Aorta (tissue), 5 donors: ENCODE measurements at places on chromosomes 5 and 9. TPM values are rescaled to one million over a fixed set of nuclear protein-coding genes. Genes with fewer than 3 reads are reported as not detected.
A peak's percentile ranks its signal among the peaks of the same experiment; 100 is the strongest.

WWC1 gene
- 9.1 TPM for polyA plus RNA-seq

PCDHB9 gene
- polyA plus RNA-seq, result 0.25 TPM

MAMDC2 gene
- polyA plus RNA-seq, result 2.0 TPM

DNA sequence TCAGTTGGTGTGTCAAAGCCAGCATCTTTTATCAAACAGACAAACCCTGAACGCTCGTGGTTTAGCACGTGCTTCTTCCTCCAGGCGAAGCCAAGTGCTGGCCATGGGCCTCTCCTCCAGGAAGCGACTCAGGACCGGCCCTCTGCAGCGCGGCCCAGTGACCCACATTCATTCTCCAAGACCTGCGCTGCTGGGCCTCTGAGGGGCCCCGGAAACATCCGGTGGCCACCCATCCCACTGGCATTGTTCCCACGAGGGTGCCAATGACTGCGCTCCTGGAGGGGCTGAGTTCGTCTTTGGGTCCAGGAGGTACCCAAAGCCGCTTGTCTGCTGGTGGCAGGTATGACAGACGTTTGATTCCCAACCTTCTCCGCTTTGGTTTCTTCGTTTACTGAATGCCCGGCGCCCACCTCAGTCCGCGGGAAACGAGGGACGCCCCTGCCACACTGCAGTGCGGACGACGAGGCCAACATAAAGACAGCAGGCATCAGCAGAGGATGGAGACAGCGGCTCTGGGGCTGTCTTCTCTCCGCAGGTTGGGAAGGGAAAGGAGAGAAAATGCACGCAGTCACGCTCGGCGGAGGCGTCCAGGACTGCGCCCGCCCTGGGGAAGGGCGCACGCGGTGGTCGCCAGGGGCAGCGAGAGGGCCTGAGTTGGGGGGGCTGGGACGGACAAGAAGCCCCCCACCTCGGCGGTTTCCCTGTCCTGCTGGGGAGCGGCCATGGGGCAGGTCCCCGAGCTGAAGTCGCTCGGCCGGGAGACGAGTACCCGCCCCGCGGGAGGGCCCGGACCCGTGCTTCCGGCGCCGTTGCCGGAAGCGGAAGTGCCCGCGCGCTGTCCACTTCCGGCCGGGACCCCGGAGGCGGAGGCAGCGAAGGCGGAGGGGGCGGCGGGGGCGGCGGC lies at the start of gene EXOC3:
TSS of gene EXOC3 (plus strand) at position 842 of the 904 bp plus-strand sequence. CDS start 3,030 bp downstream, outside the sequence.
- peak; percentile 82 for DNase-seq

DNA sequence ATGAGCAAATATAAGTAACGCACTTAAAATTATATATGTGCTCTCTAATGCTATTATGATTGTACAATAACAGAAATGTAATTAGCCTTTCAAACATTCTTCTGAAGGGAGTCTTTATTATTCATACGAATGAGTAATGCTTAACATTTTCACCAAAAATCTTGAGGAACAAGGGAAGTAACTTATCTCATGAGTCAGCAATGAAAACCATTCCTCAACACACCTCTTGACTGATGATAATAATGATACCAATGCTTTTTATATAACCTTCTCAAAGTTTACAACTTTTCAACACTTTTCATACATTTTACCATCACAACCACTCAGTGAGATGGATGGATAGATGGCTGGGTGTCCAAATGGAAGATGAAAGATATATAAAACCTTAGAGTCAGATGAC lies 369.3 kb downstream of the BNC2 start:
- no peak for DNase-seq

DNA sequence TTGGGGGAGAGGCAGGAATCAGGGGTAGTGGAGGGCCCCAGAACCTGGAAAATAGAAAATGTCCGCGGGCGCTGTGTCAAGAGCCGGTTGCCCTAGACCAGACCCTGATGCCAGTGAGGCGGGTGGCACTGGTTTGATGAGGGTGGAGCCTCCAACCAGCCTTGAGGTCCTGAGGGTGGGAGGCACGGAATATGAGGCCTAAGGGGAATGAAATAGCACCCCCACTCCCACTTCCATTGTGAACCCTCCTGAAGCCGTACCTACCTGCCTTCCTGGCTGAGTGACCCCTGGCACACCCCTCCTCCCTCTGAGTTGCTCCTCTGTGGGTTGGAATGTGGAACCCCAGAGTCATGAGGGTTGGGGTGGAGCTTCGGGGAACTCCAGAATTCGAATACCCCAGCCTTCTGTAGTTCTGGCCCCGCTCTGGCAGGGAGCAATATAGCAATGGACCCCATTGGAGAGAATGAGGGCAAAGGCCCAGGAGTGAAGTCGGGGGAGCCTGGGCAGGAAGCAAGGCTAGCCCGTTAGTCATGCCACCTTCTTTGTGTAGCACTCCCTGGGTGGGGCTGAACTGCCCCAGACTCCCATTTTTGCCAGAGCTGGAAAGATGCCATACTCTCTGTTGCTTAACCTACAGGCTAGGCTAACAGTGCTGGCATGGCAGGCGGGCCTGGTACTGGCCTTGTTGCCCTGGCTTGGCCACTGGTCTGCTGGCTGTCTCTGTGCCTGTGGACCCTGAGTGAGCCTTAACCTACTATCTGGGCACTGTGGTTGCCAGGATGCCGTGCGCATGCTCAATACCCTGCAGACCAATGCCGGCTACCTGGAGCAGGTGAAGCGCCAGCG lies 1.0 kb downstream of the FPGS start:
- peak; percentile 83 for DNase-seq
